ENCODE measurements at places on chromosomes 2 and 18.

- DNase-seq: no peak
Measured at GRCh38 chr18:10847408-10847790, 302.0 kb downstream of the PIEZO2 start.

- no peak for DNase-seq
Measured at GRCh38 chr2:120660771-120661459, 74.8 kb upstream of the GLI2 start.

DNA sequence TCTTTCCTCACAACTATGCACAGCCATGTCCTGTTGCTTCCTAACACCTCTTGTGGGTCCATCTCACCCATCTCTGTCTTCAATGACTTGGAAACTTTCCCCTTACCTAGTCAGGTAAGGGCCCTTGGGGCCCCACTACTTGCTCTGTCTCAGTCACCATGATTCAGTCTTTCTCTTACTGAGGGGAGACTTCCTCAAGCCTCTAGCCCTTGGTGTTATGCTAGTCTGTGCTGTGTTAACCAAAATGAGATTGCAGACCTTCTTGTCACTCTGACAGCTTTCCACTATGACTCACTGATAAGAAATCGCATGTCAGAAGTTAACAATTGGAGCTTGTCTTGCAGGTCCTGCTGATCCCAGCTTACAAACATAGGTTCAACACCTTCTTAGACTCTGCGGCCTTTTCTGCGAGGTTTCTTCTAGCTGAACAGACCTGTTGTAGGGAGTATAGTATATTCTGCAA is 65.3 kb downstream of the WDR75 start:
- DNase-seq: no peak

GRCh38 chr2:72106978-72107377 is 40.7 kb downstream of the CYP26B1 start:
- DNase-seq: no peak

GRCh38 chr2:162992828-162993227 is 154.3 kb upstream of the KCNH7 start:
- no peak for DNase-seq

- no peak for DNase-seq
Measured at GRCh38 chr2:66460031-66460430, 25.1 kb downstream of the MEIS1 start.

DNA sequence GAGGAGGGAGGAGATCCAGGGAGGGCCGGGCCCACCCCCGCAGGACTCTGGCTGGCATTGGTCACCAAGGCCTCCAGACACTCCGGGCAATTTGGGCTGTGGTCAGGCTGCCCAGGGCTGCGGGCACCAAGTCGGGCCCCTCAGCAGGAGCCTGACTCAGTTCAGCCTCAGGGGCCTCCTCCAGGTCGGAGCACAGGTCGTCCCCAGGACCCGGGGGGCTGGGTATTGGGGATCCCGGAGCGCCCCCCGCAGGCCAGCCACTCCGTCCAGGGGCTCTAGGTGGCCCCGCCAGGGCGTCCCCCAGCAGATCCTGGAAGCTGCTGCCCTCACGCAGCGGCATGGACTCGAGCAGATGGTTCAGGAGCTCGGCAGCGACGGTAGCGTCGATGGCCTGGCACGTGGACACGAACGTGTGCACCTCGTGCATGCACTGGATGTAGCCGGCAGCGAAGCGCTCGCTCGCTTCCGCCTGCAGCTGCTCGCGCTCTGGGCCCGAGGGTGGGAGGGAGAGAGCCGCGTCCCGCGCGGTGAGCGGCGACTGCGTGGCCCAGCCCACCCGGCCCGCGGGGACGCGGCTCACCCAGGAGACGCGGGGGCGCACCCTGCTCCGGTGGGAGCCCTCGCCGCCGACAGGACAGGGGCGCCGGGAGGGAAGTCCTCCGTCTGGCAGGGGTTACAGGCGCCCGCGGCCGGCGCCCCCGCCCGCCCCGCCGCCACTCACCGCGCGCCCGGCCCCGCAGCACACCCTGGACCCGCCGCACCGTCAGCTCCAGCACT is 884 bp downstream of the HES6 start:
- DNase-seq: no peak

GRCh38 chr2:80473069-80473468 is 168.5 kb upstream of the LRRTM1 start:
- no peak for DNase-seq

GRCh38 chr2:53353135-53354114 is 414.2 kb upstream of the CHAC2 start:
- no peak for DNase-seq

DNA sequence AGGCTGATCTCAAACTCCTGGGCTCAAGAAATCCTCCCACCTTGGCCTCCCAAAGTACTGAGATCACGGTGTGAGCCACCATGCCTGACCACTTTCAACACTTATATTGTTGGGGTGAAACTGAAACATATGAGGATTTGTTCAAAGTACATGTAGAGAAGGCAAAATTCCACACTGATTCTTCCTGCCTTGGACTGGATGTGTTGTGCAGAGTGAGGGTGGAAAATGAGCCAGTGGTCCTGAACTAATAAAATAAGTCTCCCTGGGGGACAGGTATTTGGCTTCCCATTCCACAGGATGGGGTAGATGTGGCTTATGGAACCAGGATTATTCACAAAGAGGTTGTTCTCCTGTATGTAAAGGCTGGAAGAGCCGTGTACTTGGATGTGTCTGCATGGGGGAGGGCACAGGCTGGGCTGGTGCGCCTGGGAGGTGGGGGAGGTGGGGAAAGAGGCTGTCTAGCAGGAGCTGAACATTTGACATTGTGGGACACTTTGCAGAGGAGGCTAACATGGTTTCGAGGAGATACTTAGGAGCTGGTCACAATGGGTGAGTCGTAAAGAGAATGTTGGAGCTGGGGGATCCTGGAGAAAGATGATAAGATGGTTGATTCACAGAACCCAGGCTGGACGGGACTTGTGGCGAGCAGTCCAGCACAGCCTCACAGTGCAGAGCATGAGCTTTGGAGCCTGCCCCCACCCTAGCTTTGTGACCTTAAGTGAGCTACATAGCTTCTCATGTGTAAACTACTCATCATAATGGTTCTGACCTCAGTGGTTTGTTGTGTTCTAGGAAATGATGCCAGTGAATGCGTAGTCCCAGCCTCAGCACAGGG is at the start of gene TXNDC2:
TXNDC2 (plus strand) TSS at position 804 of the 835 bp plus-strand sequence. CDS start 708 bp downstream, outside the sequence.
- no peak for DNase-seq

DNA sequence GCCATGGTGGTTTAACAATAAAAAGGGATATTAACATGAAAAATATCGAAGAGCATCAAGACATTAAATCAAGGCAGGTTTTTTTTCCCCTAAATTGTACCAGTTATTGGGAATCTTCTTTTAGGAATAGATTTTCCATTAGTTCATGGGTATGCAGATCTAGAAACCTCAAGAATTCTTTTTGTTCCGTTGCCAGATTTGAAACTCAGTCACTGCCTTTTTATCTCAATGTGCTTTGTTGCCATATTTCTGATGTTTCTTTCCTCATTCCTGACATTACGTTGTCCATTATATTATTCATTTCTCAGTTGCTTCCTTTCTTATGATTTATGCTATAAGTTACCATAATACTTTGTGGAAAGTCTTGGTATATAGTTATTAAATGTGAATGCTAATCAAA is 162.2 kb downstream of the CD226 start:
- no peak for DNase-seq

- no peak for DNase-seq
Measured at GRCh38 chr18:39191931-39192330, 1626.3 kb upstream of the CELF4 start.

GRCh38 chr2:853203-853870 is 97.3 kb upstream of the SNTG2 start:
- no peak for DNase-seq

- DNase-seq: no peak
Measured at GRCh38 chr2:106703161-106703560, 182.8 kb downstream of the ST6GAL2 start.

Data from stimulated activated CD4-positive, alpha-beta T cell treated with anti-CD3 and anti-CD28 coated beads, TNF-alpha, amount 100 ng/mL, for 1 hour (primary cell).